ENCODE measurements at places on chromosomes 7 and 10.

GRCh38 chr7:36904802-36905201, 180.5 kb upstream of the AOAH start:
- no peak for DNase-seq

GRCh38 chr10:132058793-132059759, 6.7 kb upstream of the JAKMIP3 start:
- DNase-seq = no peak

DNA sequence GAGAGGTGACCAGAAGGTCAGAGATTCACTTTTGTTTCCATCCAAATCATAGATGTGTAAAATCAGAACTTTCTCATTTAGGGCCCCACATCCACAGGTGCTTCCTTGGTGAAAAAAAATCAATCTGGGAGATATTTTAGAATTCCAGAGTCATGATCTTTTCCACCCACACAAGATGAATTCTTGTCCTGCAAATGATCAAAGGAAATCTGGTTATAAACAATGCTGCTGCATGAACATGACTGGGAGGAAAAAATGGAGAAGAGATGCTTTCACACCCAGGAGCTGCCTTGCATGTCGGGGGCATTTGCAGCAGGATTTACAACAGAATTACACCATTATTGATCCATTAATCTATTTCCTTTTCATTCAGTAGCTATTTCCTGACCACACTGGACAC, 106.5 kb upstream of the TMEM72 start:
- no peak for DNase-seq

DNA sequence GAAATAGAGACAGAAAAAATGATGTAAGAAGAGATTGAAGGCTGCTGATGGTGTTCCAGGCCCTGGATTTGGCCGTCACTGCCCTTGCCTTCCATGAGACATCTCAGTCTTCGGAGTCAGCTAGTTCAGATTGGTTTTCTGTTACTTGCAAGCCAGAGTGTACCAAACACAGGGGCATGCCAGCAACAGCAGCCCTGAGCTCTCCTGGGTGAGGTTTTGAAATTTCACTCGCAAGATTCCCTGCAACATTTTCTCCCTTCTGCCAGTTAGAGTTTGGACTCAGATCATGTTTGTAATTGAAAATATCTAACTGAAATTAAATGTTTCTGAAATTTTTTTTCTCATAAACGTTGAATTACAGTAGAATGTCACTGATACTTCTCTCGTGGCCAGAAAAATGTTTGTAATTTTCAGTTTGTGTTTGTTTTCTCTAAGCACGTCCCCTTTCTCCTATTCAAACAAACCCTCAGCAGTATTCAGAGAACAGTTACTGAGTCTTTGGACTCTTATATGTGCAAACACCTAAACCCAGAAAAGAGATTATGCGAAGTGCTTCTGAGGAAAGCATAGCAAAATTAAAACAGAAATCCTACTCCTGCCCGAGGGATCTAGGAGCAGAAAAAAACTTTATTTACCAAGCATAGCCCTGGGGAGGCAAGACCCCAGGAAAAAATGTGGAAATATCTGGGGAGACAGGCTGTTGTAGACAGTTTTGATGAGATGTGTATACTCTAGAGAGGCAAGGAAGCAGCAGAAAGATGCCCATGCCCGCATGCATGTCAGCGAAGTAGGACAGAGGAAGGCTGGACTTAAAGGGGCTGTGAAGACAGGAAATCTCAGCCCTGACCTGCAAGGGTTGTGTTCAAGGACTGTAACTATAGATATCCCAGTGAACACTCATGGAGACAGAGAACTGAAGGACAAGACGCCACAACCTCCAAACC, 43.0 kb upstream of the NAMPT start:
- DNase-seq = no peak

DNA sequence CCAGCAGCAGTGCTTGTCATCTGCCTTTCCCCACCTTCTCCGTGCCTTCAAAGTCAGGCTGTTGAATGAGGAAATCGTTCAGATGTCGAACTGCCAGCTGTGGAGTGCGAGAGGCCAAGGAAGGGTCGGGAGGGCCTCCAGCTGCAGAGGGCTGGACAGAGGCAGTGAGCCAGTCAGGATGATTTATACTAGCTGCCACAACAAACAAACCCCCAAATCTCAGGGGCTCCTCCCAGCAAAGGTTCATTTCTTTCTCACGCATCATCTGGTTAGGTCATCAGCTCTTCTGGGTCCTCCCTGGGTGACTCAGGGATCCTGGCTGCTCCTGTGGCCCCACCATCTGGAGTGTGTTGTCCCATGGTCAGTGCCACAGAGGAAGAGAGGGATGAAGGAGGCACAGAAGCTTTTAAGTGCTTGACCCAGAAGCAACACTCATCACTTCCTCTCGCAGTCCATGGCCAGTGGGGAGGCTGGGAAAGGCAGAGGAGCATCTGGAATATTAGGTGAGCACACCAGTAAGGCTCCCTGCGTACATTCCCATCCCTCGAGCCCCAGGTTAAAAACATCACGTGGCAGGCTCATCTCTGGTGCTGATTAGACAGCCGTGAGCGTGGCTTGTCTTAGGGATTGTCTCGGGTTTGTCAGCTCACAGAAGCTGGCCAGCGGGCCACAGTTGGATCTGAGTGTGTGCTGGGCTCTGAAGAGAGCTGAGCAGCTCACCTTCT, 140.7 kb downstream of the RGS10 start:
- DNase-seq = no peak

DNA sequence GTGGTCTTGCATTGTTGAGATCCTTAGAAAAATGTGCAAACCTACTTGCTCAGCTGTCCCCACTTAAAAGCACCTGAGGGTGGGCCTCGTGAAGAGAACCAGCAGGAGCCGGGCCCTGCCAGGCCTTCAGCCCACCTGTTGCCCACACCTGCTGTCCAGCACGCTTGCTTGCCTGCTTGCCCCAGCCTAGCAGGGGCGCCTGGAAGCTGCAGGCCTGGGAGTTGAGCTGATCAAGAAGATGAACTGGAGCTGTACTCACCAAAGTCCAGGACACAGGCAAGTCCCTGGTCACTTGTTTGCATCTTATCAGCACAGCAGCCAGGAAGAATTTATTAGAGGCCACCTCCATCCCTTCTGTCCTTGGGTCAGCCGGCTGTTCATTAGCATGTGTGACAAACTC, 23.2 kb downstream of the CYP26A1 start:
- DNase-seq = no peak

- no peak for DNase-seq
Observed at GRCh38 chr7:127594490-127594889, 954 bp downstream of the FSCN3 start.

DNA sequence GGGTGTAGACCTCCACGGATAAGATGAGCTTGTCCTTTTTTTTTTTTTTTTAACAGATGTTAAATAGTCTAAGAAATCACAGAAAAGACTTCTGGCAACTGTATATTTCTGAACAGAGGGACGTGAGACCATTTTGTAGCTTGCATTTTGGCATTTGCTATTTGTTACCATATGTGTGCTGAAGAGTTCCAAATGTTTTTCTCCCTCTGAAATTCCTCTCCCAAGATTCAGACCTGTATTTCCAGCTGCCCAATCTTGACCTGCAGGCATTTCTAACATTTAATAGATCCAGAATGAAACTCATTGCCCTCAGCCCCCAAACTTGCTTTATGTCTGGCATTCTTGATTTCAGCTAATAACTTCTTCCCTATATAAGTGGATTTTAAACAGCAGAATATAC, 223.1 kb upstream of the FZD1 start:
- DNase-seq = no peak

DNA sequence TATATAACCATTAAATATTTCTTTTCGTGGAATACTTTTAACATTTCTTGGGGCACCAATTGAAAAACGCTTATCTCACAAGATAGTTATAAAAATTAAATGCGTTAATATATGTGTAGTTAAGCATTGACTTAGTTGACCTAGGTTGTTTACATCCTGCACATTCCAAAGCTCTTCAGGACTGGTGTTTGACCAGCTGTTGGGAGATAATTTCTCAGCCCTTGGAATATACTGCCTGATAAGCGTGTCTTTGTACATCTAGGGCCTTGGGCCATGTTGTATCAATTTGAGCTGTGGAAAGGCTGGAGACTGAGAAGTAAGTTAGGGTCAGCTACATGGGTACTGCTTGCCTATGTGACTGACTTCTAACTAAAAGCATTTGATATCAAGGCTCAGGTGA, 90.0 kb upstream of the AOAH start:
- DNase-seq = no peak

GRCh38 chr10:89540420-89540949, 5.1 kb upstream of the SLC16A12 start:
- DNase-seq = no peak

DNA sequence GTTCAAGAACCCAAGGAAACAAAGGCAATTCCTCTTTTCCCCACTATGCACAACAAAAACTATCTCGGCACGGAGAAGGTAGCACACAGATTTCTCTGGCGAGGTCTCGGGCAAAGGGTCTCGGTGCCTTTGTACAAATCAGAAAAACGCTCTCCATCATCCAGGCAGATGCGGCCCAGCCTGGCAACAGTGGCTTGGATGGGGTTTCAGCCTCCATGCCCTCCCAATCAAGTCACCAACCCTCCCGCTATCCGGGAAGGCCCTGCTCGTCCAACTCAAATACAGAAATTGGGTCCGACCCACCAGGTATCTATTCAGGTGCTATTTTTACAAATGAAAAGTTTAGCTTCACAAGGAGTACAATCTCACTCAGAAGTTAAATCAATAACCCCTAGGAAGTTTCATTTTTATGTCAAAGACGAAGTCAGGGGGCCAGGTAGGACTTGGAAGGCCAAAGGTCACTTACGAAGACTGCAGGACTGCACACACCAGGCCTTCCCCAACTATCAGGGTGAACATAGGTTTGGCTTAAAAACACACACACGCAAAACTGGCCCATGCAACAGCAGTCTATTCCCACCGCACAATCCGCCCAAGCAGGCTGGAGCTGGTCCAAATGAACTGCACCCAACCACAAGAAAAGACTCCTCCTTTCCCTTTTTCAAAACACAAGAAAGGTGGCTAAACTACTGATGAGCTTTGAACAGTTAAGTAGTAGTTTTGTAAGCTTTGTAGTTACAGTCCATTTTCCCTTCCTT, 43.0 kb downstream of the GNA12 start:
- no peak for DNase-seq

GRCh38 chr10:131808370-131808930, 92.4 kb upstream of the PPP2R2D start:
- DNase-seq = no peak

DNA sequence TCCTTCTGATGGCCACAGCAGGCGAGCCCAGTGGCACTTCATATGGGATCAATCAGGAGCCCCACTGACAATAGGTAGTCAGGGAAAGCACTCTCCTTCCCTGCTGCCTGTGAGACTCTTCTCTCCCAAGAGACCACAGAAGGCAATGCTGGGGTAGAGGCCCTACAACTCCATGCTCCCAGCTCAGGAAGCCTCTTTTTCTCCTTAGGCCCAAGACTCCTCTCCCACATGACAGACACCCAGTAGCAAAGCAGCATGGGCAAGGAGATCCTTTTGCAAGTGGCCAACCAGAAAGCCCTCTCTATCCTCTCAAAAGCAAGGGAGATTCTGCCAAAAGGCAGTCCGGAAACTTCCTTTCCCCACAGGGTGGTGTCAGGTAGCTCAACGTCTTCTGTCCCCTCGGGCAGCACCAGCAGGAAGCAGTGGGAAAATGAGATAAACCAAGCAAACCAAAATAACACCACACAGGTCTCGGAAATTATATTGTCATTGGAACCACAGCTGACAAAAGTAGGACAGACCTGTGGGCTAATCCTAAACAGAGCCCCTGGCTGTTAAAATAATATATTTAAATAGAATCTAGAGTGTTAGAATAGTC, 172.7 kb upstream of the GDF10 start:
- DNase-seq = no peak

DNA sequence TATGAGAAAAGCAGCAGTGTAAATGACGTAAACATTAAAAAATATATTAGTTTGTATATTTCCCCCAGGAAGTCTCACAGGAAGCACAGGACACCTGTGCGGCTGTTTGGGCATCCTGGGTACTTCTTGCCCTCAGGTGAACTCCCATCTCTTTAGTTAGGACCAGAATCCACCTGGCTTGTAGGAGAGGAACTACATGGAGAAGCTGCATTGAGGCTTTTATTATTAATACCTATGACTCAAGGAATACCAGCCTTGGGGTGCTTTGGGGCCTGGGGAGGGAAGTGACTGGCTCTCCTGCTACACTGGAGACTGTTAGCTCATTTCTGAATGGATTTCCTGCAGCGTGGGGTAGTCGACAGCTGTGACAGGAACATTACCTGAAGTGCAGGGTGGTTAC, 40.0 kb upstream of the GSDME start:
- no peak for DNase-seq

GRCh38 chr10:101138788-101139420, 7.8 kb downstream of the TLX1 start:
- DNase-seq = no peak

DNA sequence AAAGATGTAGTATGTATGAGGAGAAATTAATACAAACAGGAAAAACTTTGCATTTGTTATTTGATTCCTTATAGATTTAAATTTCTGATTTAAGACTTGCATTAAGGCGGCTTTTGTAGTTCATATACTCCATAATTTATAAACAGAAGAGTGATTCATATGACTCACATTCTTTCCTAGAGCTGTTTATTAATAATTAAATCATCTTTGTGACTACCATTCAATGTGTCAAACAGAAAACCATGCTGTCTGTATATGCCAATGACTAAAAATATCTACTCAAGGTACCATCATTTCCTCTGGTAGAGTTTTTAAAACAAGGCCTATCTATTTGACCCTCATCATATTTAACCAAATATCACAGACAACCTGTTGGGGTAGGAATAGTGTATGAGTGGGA, 501.7 kb downstream of the PARD3 start:
- DNase-seq = no peak

DNA sequence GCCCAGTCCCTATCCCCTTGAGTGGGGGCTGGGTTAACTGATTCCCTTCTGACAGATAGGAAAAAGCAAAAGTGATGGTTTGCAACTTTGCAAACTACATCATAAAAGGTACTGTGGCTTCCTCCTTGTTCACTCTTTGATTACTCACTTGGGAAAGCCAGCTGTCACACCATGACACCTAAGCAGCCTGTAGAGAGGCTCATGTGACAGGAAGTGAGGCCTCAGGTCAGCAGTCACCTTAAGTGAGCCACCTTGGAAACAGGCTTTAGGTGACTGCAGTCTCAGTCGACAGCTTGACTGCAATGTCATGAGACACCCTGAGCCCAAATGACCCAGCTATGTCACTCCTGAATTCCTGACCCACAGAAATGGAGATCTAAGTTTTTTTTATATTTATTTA, 4.3 kb upstream of the CHCHD2 start:
- DNase-seq = no peak

All from activated naive CD8-positive, alpha-beta T cell treated with anti-CD3 and anti-CD28 coated beads, Interleukin-2, amount 50 U/mL, for 24 hours (primary cell).